BE2C (cell line): ENCODE measurements at places on chromosomes 2 and 18.

DNA sequence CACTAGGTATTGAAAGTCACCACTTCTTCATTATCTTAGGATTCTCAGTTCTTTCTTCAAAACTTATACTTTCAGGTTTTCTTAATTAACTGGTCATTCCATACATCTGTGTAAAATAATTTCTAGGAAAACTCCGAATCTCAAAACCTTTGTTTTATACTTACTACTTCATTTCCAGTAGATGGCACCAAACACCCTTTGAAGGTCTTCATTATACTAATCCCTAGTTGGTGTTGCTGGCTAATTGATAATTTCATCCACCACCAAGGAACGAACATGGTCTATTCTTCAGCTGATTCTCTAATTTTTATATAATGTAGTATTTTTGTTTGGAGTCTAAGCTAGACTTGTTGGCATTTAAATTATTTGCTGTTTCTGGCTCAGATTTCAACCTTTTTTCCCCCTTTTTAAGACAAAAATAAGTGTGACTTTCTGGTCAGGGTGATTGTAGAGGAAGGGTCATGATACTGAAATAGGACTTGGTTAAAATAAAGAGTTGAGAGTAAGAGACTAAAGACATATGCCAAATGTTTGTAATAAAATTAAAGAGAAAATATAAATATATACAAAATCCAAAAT, 2.8 kb upstream of the MXD1 start:
- no peak for DNase-seq

DNA sequence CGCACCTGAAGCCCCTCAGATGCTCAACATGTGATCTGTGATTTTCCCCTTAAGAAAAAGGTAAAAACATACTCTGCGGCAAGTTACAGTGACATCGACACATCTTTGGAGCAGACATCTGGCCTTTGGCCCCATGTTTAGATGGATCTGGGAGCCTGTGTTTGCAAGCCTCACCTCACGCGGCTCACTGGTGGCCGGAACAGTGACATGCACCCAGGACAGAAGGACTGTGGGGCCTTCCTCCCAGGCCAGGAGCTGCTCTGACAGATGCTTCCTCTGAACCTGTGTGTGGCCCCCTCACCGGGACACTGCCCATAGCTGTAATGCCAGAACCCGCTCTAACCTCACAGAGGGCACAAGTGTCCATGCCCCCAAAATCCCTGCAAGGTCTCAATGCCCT, 13.1 kb downstream of the PASK start:
- no peak for DNase-seq

- no peak for DNase-seq
Measured at GRCh38 chr2:167504061-167504460, 615.8 kb downstream of the XIRP2 start.

DNA sequence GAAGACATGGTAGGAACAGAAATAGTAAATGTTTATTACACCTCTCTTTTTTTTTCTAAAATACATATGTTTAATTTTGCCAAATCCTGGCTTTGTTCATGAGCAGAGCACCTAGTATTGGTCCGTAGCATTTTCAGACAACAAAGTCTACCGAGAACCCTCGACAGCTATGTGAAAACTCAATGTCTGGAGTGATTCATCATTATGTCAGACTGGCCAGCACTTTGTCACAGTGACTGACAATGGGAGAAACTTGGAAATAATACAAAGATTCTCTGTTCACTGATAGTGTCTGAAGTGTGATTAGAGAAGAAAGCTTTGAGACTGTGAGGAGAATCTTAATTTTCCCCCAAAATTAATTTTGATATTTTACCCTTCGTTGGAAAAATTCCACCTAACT, 143.0 kb downstream of the HNMT start:
- no peak for DNase-seq

DNA sequence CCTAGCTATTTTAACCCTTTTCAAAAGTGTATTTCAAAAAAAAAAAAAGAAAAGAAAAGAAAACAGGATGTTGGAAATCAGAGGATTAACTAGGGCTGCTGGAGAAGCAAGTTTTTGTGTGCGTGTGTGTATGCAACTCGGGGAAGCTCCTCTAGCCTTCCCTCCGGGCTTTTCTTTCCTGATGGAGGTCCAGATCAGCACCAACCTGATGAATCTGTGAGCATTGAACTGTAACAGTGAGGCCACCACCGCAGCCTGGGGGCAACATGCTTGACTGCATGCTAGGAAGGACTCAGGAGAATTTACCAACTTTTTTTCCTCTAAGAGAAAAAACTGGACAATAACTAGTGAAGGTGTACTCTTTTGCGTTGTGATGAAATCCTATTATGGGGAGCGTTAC, 2.3 kb downstream of the OBSL1 start:
- DNase-seq, result peak; percentile 59

- DNase-seq, result no peak
Measured at GRCh38 chr2:150535176-150535575, 47.7 kb upstream of the RND3 start.

GRCh38 chr2:196360650-196361049, 189.3 kb upstream of the STK17B start:
- DNase-seq, result no peak

GRCh38 chr2:175234650-175235049, 53.1 kb upstream of the ATP5MC3 start:
- no peak for DNase-seq
